SK-N-MC (cell line): ENCODE measurements at places on chromosomes 3 and 15.

DNA sequence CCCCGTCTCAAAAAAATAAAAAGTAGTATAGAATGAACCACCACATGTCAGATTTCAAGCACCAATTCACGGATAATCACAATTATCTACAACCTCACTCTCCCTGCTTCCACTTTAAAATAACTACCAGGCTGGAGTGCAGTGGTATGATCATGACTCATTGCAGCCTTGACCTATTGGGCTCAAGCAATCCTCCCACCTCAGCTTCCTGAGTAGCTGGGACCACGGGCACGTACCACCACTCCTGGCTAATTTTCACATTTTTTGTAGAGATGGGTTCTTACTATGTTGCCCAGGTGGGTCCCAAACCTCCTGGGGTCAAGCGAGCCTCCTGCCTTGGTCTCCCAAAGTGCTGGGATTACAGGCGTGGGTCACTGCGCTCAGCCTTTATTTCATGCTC is 38.1 kb upstream of the LDHAL6B start:
- DNase-seq, result no peak

DNA sequence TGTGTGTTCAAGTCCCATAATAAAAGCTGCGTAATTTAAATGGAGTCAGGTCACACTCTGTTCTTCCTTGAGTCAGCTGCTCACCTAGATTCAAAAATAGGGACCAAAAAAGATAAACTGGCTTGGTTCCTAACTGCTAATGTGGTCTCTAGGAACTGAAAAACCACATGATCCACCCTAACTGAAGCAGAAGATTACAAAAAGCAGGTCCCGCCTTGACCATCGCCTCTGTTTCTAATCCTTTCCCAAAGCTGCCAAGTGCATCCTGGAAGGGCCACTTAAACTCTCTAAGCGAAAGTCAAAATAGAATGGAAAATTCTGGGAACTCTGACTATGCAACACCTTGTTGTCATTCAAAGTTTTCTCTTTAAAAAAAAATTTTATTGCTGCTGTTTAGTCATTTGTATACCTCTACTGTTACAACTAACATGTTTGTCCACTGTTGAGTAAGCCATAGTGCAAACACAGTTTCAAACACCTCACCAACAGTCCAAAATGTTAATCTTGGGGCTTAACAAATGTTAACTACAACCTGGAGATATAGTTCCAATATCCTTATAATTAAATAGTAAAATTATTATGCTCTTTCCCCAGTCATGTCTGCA is 88.9 kb upstream of the THBS1 start:
- no peak for DNase-seq

DNA sequence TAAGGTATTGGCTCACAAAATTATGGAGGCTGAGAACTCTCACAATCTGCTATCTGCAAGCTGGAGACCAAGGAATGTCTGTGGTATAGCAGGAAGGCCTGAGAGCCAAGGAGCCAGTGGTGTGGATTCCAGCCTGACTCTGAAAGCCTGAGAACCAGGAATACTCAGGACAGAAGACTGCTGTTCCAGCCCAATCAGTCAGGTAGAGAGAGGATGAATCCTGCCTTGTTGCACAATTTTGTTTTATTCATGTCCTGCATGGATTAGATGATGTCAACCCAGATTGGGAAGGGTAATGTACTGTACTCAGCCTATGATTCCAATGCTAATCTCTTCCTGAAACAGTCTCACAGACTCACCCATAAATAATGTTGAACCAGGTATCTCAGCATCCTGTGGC is 312.4 kb upstream of the KCNMB2 start:
- DNase-seq, result no peak

DNA sequence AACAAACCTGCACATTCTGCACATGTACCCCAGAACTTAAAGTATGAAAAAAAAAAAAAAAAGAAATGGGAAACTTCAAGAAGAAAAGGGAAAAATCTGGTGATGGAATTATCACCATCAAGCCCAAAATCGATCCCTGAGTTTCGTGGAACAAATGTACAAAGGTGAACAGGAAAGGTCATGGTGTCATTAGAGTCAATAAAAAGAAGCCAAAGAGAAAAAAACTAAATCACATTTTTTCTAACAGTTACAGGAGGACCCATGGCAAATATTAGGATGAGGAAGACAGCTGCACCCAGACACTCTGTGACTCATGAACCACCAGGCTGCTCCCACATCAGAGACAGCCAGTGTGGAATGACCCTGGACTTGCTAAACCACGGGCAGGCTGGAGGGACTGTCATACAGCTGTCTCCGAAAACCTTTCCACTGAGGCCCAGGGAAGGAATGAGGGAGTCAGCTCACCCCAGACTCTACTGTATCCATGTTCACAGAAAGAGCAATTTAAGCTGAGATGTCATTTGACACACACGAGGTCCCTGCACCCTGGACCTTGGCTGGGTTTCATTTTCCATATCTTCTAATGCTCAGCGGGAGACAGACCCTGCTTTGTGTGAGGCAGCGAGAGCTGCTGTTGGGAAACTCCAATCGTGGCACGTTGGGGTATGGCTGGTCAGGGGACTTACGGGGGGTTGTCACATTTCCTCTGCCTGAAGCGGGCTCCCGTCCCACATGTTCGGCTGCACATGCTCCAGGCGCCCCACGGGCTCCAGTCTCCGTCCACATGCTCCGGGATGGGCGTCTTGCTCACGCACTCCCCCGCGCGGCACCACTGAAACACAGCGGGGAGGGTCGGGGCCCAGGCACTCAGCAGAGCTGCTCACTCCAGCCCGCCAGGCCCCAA is 210.2 kb downstream of the ADAMTS17 start:
- DNase-seq, result no peak
